Panc1 (cell line): ENCODE measurements at places on chromosomes 12 and 14.

DNA sequence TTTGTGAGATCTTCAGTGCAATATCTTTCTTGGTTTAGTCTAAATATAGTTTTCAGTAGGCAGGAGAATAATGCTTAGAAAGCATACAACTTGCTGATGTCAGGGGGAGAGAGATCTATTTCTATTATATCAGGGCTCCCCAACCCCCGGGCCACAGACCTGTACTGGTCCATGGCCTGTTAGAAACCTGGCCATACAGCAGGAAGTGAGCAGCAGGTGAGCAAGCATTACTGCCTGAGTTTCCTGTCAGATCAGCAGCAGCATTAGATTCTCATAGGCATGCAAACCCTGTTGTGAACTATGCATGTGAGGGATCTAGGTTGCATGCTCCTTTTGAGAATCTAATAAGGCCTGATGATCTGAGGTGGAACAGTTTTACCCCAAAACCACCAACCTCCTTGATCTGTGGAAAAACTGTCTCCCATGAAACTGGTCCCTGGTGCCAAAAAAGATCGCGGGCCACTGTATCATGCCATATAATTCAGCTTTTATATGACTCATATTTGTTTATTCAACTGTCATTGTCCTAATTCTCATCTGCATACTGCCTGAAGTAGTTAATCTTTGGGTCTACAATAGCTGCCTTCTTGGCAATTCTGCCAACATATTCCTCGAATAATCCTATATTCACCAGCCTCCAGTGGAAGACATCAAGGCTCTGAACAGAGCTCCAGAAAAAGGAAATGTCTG, 163.6 kb upstream of the DYRK2 start:
- DNase-seq = no peak

DNA sequence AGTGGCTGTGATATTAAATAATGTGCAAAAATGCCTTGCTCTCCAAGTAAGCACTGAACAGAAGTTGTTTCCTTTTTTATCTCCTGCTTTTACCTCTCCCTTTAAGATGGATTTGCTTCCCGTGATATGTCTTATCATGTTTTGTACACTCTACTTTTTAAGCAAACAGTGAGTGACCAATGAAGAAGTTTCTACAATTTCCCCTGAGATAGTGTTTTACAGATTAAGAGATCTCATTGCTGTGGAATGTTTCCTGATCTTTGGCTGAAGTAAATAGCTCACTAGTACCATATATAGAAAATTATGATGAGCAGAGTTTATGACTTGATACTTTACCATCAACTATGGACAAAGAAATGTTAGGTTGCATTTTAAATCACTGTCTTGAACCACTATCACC, 184.8 kb upstream of the PDE3A start:
- no peak for DNase-seq

DNA sequence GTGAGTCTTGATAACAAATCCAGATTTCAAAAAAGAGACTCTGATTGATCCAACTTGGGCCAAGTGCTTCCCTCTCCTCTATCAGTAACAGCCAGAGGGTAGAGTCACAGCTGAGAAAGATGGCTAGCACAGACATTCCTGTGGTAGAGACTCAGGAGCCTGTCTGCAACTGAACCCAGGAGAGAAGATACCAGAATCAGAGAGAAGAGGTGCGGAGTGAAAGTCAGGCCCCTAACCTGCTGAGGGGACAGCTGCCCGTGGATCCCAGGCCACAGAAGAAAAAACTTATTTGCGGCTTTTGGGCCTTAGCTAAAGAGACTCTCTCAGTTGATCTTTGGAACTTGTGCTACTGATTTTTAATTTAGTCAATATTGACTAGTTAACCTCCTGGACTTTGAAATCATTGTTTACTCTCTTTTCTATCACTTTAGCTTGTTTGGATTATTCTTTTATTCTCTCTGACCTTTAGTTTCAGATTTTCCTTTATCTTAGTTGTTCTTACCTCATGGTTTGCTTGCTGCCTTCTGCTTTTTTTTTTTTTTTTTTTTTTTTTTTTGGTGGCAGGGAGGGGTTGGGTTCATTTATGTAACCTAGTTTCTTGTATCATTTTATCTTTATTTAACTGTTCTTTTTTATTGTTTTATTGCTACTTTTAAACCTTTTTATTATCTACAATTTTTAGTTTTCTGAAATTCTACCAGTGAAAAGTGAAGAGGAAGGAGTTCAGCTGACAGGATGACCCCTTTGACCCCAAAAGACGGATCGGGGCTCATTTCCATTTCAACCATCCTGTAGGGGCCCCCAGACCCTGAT, 154.9 kb upstream of the KRR1 start:
- DNase-seq = no peak

- no peak for DNase-seq
These were observed 58.8 kb upstream of the LTA4H start for GRCh38 chr12:96094201-96094600.

DNA sequence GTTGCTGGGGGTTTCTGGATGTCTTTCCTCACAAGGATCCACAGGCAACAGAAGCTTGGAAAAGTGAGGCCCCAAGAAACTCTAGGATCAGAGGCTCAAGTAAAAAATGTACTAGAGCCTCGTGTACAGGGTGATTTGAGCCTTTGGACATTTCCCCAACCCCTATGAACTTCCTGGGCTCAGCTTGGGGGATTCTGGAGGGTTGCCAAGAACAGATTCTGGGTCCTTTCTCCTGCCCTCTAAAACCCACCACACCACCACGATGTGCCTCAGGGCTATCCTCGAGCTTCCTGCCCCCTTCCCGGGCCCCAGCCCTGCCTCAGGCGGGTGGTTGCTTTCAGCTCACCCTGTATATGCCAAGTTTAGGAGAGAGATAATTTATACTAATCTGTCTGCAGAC, 583 bp downstream of the FAM186B start:
- no peak for DNase-seq

- DNase-seq = no peak
These were observed 162.1 kb upstream of the USP15 start for GRCh38 chr12:62098132-62098531.

- DNase-seq = no peak
These were observed 6.7 kb upstream of the TESC start for GRCh38 chr12:117105902-117106301.

GRCh38 chr14:37650356-37651037, 55.1 kb downstream of the TTC6 start:
- DNase-seq = no peak

- DNase-seq = no peak
These were observed 1.1 kb upstream of the ATP23 start for GRCh38 chr12:57940052-57940914.

- no peak for DNase-seq
These were observed 146.1 kb upstream of the FGD4 start for GRCh38 chr12:32253154-32253790.

GRCh38 chr14:55386037-55386808, 25.4 kb downstream of the ATG14 start:
- DNase-seq = no peak

DNA sequence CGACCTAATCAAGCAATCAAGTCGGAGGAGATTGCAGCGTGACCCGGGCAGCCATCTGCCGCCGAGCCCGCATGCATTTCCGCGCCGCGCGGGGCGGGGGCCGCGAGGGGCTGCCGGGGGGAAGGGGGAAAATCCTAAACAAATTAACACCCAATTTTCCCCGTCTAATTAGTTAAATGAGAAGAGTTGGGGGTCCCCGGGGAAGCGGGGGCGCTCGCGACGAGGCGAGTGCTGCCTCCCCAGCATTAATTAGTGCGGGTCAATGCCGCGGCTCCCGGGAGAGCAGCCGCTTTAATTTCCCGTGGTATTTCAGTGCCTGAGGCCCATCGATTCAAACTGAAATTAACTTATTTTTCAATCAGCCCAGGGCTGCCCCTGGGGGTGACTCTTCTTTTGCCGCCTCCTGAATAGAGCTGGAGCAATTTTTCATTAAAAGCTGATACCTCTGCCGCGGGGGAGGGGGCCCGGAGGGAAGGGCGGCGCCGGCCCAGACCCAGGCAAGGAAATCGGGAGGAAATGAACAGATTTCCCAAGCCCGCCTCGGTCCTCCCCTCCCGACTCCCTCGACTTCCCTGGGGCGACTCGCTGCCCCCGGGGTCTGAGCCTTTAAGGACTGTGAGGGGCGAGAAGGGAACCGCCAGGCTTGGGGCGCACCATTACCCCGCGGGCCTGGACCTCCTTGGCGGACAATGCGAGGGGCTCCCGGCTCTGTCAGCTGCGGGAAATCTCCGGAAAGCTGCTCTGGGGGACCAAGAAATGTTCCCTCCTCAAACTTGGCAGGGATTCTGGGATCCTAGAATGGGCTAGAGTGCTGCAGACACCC, 18.9 kb downstream of the VSX2 start:
- no peak for DNase-seq

DNA sequence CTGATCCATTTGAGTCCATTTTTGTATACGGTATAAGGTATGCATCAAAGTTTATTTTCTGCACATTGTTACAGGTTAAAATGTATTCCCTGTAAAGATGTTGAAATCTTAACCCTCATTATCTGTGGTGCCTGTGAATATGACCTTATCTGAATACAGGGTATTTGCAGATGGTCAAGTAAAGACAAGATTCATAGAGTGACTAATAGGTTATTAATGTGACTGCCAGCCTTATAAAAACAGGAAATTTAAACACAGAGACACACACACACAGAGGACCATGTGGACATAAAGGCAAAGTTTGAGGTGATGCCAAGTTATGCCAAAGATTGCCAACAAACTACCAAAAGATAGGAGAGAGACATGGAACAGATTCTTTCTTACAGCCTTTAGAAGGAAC, 347.2 kb upstream of the DCN start:
- DNase-seq = no peak

DNA sequence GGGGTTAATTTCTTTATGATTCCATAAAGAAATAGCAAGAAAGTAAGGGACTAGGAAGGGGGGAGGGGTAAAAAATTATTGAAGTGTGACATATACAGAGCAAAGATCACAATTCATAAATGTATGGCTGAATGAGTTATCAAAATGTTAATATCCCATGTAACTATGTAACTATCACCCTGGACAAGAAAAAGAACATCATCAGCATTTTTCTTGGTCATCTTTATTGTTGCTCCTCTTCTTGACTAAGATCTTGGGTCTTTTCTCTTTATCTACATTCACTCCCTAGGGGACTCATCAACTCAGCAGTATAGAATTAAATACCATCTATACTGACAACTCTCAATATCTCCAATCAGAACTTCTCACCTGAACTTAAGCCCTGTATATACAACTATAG, 57.5 kb downstream of the CAND1 start:
- DNase-seq = no peak

DNA sequence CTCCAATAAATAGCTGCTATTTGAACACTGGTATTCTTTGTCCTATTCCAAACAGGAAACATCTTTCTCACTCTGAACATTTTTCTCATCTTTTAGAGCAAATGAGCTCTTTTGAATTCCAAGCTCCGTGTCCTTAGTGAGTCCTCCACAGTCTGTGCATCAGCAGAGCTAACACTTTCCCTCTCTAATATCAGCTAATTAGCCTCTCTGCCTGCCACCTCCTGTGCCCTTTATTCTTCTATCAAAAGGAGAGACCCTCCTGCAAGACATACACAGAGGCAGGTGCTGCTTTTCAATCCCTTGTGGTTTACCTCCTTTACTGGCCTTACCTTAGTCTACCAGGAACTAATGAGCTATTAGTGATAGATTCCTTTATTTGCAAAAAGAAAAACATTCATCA, 178.5 kb downstream of the SLC35F4 start:
- DNase-seq = no peak

- no peak for DNase-seq
These were observed 11.2 kb upstream of the PHETA1 start for GRCh38 chr12:111379942-111380554.

- DNase-seq = no peak
These were observed 293.5 kb downstream of the SLC6A15 start for GRCh38 chr12:84619053-84619571.

- DNase-seq = no peak
These were observed 56.2 kb upstream of the NID2 start for GRCh38 chr14:52124791-52125684.

- DNase-seq = no peak
These were observed 29.9 kb downstream of the JAG2 start for GRCh38 chr14:105138551-105139111.

- no peak for DNase-seq
These were observed 8.2 kb upstream of the SERPINA11 start for GRCh38 chr14:94460631-94461416.

- DNase-seq = no peak
These were observed 70.0 kb downstream of the PDE3A start for GRCh38 chr12:20438299-20438779.

DNA sequence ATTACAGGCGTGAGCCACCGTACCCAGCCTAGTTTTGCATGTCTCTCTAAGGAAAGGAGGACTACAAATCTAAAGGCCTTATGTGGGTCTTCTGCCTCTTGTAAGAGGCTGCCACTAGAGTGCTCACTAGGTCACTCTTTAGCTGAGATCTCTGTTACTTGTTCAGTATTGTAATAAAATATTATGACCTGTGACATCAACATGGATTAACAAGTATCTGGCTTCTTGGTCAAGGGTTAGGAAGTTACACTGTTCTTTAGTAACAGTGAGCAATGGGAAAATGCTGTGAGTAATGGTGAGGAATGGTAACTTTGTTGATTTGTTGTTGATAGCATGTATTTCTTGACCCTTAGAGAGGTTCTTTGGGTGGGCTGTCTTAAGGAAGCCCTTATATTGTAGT, 50.5 kb downstream of the ERC1 start:
- DNase-seq = no peak

- no peak for DNase-seq
These were observed 11.6 kb downstream of the DLK1 start for GRCh38 chr14:100738269-100738691.

GRCh38 chr12:55797068-55797467, 20.5 kb downstream of the SARNP start:
- DNase-seq = no peak

GRCh38 chr12:64173456-64173855, 48.6 kb downstream of the KICS2 start:
- DNase-seq = no peak

DNA sequence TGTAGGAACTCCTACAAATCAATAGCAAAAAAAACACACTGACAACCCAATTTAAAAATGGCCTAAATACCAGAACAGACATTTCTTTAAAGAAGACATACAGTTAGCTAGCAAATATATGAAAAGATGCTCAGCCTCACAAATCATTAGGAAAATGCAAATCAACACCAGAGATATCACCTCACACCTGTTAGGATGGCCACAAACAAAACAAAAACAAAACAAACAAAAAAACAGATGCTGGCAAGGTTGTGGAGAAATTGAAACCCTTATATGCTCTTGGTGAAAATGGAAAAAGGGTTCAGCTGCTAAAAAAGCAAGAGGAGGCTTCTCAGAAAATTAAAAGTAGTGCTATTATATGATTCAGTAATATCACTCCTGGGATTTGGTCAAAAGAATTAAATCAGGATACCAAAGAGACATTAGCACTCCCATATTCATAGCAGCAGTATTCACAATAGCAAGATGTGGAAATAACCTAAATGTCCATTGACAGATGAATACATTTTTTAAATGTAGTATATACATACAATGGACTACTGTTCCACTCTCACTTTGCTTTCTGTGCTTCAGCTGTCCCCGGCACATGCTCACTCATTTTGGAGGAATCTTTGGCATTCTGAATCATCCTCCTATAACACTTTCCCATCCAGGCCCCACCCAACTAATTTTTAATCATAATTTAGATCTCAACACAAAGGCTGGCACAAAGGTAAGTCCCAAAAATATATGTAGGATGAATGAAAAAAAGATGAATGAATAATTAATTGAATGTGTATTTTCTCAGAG, 99.1 kb downstream of the SYT1 start:
- DNase-seq = peak; percentile 15

- no peak for DNase-seq
These were observed 53.9 kb upstream of the DCD start for GRCh38 chr12:54701940-54702592.

GRCh38 chr14:24710403-24711112, 76.6 kb upstream of the GZMB start:
- DNase-seq = no peak

GRCh38 chr14:33808187-33808586, 142.7 kb downstream of the EGLN3 start:
- no peak for DNase-seq
